ENCODE measurements at places on chromosomes 4 and X.

DNA sequence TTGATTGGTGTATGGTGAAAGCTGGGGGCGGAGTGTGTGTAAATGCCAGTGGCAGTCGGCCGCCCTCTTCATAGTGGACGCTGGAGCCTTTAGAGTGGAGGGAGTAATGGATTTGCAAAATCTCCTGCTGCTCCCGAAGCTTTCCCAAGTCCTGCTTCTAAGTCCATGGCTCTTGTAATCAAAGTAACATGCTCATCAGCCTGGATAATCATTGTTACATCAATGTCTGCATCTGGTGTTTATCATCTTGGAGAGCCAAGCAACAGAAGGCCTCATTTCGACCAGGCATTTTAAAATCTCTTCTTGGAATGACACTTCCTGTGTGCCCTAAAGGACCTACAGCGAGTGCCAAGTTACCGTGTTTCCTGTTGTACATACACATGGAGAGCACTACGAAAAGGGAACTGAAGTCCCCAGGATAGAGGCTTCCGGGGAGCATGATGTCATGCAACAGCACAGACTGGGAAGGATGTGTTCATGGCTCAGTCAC, 32.2 kb downstream of the UNC5C start:
- no peak for DNase-seq

DNA sequence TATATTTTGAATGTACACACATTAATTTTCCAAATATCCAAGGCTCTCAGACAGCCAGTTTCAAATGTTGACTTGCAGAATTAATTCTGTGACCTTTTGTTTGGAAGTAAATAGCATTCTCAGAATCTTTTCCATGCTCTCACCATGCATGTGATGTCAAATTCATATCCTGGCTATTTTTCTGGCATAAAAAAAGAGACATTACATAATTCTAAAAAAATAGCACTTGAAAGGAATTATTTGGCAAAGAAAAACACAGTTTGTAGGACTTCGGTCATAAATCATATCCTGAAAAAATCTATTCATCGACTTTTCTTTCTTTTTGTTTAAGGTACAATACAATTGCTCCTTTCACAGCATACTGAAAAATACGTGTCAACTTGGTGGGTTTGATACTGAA, 111.2 kb downstream of the GLRA3 start:
- DNase-seq: no peak

DNA sequence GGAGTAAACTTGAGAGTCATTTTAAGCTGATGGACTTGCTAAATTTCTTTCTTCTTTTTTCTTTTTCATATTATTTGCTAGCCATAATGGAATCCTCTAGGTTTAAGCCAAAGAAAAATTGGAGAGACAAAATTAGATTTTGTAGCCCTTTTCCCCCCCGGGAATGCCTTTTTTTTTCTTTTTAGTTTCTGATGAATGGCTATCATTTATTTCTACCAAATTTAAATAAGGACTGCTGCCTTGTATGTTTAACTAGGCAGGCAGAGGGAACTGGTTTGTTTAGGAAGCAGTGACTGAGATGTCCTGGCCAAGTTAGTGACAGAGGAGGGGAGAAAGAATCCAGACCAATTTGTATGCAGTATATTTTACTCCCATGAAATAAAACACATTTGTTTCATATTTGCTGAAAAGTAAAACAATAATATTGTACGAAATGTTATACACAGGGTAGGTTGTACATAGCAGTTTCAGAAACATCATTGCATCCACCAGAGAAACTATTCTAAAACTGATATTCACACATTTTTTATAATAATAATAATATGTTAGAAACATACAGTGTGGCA, 5.7 kb downstream of the PITX2 start:
- DNase-seq: no peak

DNA sequence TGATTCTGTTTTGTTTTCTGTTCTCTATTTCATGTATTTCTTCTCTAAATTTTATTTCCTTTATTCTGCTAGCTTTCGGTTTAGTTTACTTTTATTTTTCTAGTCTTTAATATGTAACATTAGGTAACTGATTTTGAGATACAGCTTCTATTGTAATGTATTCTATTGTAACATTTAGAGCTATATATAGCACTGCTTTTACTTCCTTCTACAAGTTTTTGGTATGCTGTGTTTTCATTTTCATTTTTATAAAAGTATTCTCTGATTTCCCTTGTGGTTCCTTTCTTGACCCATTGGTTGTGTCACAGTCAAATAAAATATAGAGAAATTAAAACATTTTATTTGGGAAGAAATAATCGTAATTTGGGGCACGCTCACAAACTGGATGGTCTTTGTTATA, 13.9 kb upstream of the CT47A1 start:
- no peak for DNase-seq

DNA sequence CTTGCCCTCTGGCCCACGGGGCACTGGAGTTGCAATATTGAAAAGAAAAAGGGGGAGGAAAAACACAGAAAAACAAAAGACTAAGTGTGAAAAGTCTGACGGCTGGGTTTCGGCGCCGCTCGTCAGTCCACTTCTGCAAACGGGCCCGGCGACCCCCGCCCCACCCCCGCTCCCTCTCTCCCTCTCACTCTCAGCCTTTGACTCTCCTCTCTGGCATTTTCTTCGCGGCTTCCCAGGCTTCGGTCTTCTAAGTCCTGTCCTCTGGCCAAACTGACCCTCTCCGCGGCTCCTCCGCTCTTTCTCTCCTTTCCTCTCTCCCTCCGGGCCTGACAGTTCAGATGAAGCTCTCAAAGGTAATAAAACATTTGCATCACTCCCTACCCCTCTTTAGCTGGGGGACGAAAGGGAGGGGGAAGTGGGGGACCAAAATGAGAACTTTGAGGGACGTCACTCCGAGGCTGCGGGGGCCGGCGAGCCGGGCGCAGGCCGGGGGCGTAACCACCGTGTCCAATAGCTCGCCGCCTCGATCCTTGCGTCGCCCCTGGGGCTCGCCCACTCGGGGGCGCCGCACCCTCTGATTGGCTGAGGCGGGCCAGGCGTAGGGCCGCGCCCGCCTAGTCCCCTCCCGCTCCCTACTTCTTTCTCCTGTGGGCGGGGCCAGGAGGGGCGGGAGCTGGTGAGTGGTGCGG, at the start of gene NKX6-1:
Gene NKX6-1, minus strand, starts transcription at position 358 of the 689 bp plus-strand sequence. CDS start 1,064 bp downstream, outside the sequence.
- DNase-seq: peak; percentile 81

DNA sequence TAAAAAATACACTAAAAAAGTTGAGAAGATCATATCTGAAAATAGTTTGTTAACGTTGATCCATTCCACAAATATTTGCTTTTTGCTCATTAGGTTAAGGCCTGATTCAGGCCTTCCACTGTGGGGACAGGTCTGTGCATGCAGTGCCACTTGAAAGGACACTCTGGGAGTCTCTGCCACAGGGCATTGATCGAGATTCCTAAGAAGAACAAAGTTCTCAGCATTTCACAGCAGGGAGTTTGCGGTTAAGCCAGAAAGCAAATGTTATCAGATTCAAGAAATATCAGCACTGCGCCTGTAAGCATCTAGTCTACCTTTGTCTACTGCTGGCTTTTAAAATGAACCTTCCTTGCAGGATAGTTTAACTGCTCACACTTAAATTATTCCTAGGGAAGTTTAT, 62.2 kb upstream of the TNIP3 start:
- DNase-seq: no peak

DNA sequence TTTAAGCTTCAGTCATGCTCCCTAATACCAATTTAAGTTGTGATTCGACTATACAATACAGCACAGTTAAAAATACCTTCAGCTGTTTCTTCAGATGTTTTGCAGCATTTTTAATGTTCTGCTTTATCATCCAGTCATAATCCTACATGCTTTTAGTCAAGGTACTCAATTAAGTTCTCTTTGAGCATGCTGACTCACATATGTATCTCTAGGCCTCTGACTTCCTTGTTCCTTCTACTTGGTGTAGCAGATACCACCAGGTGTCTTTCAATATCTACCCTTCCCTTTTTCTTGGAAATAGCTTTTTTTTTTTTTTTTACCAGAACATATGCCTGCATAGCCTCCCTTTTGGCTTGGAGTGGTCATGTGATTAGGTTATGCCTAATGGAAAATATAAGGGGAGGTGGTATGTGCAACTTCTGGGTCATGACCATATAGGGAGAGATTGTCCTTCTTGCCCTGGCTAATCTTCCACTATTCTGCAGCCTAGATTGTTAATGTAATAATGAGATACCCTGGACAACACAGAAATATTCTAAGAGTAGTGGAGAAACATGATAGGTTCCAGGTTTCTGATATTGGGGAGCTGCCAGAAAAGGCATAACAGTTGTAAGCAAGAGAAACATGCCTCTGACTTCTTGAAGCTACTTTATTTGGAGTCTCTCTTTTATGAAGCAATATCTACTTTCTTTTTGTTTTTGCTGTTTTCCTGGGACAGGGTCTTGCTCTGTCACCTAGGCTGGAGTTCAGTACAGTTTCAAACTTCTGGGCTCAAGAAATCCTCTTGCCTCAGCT, 737.2 kb upstream of the SLIT2 start:
- DNase-seq: no peak

DNA sequence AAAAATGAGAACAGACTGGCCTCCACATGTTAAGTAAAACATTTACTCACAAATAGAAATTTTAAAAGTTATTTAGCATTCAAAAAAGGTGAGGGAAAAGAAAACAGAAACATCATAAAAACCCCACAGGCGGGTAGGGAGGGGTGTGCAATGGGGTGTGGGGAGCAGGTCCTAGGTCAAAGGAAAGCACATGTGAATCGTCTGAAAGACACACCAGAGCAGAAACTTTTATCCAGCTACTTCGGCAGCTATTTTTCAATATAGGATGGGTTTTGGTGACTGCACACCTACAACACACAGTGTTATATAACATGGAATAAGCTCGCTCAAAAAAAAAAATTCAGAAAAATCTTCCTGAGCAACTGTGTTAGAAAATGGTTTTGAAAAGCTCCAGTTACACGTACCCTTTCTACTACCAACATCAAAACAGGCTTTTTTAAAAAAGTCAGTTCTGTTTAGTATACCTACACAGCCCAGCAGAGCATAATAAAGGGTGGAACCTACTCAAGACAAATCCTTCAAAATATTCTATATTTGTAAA, 1.6 kb downstream of the OTUD4 start:
- no peak for DNase-seq

Measured in femur (tissue), 1 donor.